ENCODE measurements at places on chromosomes 2 and 18.
A peak's percentile ranks its signal among the peaks of the same experiment; 100 is the strongest.

GRCh38 chr2:241639385-241639784, 1.9 kb downstream of the ATG4B start:
- no peak for DNase-seq

- DNase-seq = no peak
These were observed 12.2 kb upstream of the SKOR2 start for GRCh38 chr18:47263430-47264307.

GRCh38 chr2:8138923-8139667, 542.8 kb upstream of the ID2 start:
- peak; percentile 90 for DNase-seq

GRCh38 chr2:36338827-36339145, 16.8 kb upstream of the CRIM1 start:
- no peak for DNase-seq

- no peak for DNase-seq
These were observed 31.8 kb downstream of the MBD5 start for GRCh38 chr2:148052687-148053086.

GRCh38 chr18:36638224-36638623, 190.6 kb downstream of the TPGS2 start:
- DNase-seq = no peak

- no peak for DNase-seq
These were observed 33.0 kb downstream of the GPR75 start for GRCh38 chr2:53826587-53827397.

- no peak for DNase-seq
These were observed 172.0 kb upstream of the SIX3 start for GRCh38 chr2:44769349-44770011.

- DNase-seq = no peak
These were observed 195.5 kb downstream of the ANKRD30BL start for GRCh38 chr2:131966256-131966655.

DNA sequence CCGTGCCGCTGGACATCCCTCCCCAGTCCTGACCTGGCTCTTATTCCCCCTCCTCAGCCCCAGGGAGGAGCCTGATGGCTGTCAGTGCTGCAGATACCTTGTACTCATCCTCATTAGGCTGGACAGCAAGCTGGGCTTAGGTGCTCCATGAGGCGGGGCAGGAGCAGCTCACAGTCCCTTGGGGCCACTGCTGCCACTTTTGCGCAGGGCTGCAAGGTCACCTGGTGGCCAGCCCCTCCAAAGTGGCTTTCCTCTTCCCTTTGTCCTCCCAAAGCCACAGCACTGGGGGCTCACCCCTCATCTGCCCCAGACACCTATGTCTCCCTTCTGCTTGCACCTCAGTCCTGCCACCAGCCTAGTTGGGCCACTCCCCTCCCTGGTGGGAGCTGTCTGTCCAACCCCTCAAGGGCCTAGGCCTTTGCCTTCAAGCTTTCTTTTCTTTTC, 60.8 kb downstream of the FAM168B start:
- DNase-seq = no peak

GRCh38 chr2:128279009-128279408, 39.7 kb downstream of the HS6ST1 start:
- DNase-seq = peak; percentile 54

GRCh38 chr2:182006595-182007341, 21.1 kb downstream of the PPP1R1C start:
- no peak for DNase-seq

GRCh38 chr2:25207078-25207545, 38.7 kb upstream of the POMC start:
- DNase-seq = peak; percentile 43

DNA sequence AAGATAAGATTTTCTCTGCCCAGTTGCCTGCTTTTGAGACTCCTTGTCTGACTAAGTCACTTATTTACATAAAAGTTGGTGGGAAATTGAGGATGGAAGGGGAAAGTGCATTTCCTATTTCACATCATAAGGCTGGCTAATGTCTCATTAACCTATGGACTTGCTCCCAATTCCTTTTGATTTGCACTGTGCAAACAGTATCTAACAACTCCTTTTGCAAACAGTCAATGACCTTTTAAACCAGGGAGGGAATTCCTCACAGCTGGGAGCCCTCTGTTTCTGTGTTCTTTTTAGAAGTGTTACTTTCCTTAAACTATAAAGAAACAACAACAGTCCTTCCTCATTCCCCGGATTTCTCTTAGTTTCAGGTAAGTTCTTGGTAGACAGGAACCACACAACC, 272.8 kb downstream of the RND3 start:
- no peak for DNase-seq

DNA sequence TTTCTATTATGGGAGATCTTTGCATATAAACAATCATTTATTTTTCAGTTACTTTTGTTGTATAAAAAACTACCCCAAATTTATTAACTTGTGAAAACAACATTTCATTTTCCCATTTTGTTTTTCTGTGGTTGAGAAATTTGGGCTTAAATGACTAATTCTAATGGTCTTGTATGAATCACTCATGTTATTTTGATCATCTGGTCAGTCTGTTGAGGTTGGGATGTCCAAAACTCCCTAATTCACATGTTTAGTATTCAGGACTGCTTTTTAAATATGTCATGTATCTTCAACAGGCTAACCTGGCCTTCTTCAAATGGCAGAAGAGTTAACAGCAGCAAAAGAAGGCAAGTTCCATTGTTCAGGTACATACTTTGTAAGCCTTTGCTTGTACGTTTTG, 788.1 kb downstream of the TRIB2 start:
- DNase-seq = no peak

DNA sequence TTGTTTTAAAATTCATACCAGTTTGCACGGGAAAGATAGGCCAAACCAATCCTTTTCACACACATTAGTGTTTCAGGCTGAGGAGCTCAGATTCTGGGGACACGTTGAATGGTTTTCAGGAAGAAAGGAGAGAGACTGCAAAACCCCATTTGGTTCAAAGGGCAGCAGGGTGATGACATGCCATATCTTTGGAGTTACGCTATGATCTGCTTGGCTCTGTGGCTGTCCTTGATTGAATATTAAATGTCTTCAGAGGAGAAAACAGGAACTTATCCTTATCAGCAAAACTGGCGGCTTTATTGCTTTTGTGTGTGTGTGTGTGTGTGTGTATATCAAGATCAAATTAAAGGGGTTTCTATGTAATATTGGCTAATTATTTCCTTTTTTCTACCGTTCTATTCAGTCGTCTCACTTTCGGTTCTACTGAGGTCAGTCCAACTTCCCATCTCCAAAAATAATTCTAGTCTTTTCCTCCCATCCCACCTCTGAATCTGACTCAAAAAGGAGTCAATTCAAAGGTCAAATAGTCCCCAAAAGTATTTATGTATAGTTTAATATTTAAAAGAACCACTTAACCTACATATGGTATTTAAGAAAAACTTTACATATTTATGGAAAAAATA, 292.9 kb upstream of the CCDC68 start:
- no peak for DNase-seq

DNA sequence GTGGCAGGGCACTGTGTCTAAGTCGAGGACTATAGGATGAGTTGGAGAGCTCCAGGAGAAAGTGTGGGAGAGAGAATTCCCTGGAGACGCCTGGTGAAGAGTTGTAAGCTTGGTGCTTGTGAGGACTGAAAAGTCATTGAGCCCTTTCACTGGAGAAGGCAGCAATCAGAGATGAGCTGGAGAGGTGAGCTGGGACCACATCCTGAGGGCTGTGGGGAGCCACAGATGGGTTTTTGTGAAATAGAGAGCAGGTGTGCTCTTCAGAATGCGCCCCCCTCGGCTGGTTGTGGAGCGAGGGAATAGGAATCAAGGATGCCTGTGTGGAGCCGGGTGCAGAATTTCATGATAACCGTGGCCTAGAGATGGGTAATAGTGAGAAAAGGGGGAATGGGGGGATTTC, 224.3 kb downstream of the KLHL29 start:
- DNase-seq = no peak

DNA sequence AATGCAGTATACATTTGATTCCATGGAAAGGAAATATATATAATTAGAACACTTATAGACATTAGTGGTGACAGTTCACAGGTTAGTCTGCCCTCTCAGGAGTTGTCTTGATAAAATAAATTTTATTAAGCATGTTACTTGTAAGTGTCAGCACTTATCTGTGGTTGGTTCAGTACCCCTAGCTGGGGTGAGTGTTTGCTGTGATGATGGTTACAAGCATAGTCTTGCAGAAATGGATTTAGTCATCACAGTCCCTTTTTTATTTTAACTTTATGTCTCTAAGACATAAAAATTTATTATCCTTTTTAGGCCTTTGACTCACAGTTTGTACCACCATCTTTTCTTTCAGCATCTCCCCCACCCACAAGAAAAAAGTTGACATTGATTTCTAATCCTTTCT, 52.1 kb downstream of the NCK2 start:
- DNase-seq = no peak

DNA sequence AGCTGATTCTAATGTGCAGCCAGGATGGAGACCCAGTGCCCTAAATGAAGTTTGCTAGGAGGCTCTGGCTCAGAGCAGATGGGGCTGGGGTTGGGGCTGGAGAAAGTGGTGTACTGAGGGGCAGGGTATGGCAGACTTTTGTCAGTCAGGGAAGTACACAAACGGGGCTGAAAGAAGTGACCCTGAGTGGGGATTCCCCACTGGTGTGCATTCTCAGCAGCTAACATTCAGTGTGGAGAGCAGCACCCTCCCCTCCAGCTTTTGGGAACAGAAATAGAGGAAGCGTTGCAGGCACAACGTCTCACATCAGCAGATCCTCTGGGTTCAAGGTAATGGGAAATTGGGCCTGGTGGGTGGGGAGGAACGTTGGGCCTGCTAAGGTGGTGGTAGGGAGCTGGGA, 89.1 kb upstream of the GCFC2 start:
- no peak for DNase-seq

DNA sequence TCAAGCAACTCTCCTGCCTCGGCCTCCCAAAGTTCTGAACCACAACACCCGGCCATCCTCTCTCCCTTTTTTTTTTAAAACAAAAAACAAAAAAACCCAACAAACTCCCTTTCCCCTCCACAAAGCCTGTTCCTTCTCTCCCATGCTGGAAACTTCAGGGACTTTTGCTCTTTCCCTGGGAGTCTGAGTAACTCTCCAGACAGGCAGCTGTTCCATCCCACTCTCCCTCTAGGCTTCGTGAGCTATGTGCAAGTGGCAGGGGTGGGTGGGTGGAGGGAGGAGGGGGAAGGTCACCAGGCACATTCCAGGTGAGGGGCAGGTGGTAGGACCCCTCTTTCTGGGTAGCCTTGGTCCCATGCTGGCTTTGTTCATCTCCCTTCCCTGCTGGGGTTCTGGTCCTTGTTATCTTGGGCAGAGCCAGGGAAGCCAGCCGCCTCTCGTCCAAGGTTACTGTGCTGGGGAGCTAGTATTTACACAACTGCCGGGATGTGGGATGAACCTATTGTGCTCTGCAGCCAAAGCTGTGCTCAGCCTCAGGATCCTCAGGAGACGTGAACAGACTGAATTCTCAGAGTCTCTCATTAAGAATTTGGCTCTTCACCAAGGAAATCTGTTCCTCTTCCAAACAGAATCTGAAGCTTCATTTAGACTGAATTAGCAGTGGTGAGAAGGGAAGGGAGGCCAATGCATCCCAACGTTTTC, 106.9 kb downstream of the LIPG start:
- DNase-seq = no peak

GRCh38 chr2:44620189-44620990, 258.6 kb downstream of the CAMKMT start:
- DNase-seq = no peak

DNA sequence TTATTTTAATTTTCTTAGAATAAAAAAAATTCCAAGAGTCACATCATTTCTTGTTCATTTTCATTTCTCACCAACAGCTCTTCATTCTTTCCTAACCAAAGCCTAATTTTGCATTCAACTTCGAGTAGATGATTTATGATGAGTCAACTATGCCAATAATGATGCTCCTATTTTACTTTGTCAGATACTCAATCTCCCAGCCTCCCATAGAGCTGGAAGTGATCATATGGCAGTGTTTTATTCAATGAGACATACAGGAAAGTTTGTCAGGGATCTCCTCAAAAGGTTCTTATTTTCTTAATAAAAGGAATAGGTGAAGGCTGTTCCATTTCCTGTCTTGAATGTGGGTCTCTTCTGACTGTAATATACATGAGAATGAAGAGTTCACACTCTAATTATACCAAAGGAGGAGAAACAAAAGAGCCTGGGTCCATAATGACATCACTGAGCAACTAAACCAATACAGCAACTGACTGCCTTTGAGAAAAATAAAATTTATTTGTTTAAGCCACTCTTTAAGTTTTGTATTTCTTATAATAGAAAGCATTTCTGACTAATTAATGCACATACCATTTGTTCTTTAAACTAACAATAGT, 231.2 kb upstream of the CYP26B1 start:
- DNase-seq = no peak

- peak; percentile 49 for DNase-seq
These were observed 14.9 kb downstream of the ITGA6 start for GRCh38 chr2:172442072-172442895.

DNA sequence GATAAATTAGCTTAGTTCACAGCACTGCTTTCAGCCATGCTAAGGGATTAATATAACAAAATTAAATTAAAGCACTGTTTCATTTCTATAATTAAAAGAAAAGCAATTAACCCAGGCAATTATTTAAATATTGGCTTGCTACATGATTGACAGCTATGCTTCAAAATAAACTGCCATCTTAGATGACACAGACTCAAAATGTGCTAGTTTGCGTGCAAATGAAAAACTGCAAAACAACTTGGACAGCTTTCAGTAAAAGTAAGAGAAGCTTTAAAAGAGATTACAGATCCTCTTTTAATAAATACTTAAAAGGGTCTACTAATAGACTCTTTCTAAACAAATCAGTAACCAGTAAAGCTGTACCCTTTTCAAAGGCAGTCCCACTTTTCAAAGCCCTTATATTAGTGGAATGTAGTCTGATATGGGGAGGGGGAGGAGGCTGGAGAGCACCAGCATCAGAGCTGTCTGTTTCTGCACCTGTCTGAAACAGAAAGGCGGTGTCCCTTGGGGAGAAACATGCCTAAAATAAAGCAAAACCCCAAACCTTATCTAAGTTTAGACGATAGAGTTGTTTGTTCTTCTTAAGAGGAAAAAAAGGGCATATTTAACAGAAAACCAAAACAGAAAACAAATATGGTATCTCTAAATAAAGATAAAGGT, 20.8 kb downstream of the EIF2AK3 start:
- no peak for DNase-seq

- no peak for DNase-seq
These were observed 2.5 kb upstream of the GPR39 start for GRCh38 chr2:132414081-132414480.

GRCh38 chr2:73292906-73293533, 328 bp downstream of the EGR4 start:
- DNase-seq = no peak

GRCh38 chr2:19868701-19869580, 32.8 kb downstream of the TTC32 start:
- DNase-seq = peak; percentile 26

DNA sequence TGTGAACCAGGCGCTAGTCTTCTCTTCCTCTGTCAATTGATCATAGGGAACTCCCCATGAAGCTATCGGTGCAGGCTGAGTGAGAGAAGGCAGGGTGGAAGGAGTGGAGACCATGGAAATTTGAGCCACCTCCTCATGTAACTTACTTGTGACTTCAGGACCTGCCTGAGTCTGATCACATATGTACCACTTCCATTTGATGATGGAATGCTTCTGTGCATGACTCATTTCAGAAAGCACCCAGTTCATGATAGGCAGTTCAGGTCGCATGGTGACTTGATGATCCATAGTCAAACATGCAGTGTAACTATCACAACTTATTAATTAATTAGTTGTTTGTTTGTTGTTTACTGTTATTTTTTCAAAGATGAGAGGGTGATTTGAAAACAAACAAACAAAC, 1296.7 kb downstream of the SUCLG1 start:
- DNase-seq = no peak
